Activated CD8-positive, alpha-beta memory T cell treated with anti-CD3 and anti-CD28 coated beads for 4 hours (primary cell): ENCODE measurements at places on chromosomes 4 and X.

DNA sequence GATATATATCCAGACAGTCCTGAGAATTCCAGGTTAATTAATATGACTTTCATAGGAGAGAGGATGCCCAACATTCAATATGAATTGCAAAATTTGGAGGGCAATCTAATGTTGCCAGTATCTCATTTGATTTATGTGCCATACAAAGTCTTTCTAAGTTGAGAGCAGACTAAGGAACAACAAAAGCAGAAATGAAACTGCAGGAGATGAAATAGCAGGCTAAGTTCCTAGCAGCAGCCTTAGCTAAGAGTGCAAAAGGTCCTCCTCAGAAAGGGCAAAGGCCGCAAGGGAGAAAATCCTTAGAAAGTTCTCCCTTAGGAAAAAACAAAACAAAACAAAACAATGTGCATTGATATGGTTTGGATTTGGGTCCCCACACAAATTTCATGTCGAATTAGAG lies 602.9 kb upstream of the HTR2C start:
- DNase-seq: no peak

- no peak for DNase-seq
These were observed 82.8 kb downstream of the CPZ start for GRCh38 chr4:8675383-8675782.

GRCh38 chrX:135009057-135009610 lies 13.2 kb downstream of the RTL8B start:
- DNase-seq: no peak

- no peak for DNase-seq
These were observed 37.9 kb upstream of the FSTL5 start for GRCh38 chr4:162201673-162202072.

DNA sequence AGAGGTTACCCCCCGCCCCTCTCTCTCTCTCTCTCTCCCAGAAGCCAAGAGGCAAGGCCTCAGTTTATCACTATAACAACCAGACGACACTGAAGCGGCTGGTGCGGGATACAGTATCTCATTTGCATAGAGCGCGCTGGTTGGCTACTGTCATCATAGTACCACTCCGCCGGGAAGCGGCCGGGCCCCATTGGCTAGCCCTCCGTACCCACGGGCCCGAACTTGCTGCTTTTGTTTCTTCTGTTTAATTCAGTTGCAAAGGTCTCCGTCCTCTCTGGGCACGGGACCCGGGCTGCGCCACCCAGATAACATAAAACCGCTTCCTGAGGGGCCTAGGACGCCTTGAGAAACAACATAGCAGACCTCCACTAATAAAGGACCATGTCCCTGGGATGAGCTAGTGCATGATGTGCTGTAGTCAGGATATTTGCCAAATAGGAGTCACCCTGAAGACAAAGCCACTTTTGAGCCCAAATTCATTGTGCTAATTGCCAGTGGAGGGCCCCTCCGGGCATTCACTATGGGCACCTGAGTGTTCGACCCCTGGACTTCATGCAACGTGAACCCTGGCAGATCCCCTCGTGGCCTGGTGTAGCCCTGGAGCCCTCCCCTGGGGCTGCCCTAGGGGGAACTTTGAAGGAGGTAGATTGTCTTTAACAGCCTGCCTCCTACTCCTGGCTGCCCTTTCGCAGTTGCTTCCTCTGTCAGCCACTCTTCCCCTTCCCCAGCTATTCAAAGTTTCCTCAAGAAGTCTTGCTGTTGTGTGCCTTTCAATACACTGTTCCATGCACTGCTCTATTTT lies at the start of gene PCYT1B:
PCYT1B (minus strand) TSS at position 91 of the 802 bp plus-strand sequence. CDS start 242 bp downstream, outside the sequence.
- DNase-seq: peak; percentile 22

DNA sequence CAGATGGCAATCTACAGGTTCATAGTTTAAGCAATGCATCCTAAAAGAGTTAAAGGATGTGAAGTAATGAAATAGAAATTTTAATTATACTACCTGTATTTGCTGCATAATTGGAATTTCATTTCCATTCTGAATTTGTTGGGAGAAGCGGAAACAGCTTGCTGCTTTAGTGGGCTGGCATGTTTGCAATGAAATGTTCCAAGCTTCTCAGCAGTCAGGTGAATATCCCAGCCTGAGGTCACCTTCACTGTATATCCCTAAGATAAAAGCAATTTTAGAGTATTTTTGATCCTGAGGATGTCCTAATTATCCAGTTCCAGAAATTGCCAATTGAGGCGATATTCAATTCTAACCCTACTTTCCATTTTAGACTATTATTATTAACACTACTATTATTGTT lies 136.1 kb upstream of the ARSJ start:
- no peak for DNase-seq

DNA sequence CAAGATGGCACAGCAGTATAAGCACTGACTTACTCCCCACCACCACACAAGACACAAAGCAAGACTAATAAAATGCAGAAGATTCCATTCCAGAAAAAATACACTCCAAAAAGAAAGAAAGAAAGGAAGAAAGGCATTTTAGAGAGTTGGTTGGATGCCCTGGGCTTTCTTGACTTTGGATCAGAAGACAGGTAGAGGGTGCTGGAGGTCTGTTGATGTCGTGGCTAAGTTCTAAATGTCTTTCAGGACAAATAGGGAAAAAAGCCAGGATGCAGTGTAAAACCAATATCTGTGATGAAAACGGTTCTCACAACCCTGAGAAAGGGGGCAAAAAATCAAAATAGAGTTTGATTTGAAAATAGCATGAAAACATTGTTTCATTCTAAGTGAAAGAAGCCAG lies 555.2 kb upstream of the PRKX start:
- no peak for DNase-seq

- no peak for DNase-seq
These were observed 1197.3 kb downstream of the TECRL start for GRCh38 chr4:63211776-63212479.

GRCh38 chr4:148289740-148290139 lies 152.5 kb downstream of the NR3C2 start:
- DNase-seq: no peak

- no peak for DNase-seq
These were observed 29.1 kb upstream of the BCORL1 start for GRCh38 chrX:129953334-129953648.

DNA sequence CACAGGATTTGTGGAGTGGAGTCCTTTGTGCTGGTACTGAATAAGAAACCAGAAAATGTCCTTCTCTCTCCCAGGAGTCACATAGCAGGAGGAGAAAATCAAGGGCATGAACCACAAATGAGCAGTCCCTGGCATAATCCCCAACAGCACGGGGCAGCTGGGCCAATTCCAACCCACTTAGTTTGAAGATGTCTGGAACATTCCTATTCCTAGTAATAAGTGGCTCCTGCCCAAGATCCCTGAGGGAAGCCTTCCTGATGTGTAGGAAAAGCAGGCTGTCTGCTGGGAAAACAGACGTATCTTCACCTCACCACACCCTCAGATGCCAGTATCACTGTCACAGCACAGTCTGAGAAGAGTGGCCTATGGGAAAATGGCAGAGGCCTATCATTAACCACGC lies 182.8 kb upstream of the MAP3K15 start:
- DNase-seq: no peak

DNA sequence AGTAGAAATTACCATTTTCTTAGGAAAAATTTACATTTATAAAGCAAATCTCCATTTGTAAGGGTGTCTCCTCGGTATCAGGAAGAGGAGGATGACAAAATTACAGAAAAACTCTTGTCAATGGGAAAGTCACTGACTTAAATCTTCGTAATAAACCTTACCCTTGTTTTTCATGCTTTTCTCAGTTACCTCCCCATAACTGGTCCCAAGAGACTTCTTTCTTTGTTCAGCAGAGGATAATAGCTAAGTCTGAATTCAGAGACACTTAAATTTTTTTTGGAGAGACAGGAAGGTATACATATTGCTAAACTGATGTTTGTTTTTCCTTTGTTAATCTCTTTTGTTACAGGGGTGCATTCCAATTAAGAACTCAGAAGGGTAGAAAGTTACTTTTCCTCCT lies 125.5 kb upstream of the JADE1 start:
- no peak for DNase-seq

DNA sequence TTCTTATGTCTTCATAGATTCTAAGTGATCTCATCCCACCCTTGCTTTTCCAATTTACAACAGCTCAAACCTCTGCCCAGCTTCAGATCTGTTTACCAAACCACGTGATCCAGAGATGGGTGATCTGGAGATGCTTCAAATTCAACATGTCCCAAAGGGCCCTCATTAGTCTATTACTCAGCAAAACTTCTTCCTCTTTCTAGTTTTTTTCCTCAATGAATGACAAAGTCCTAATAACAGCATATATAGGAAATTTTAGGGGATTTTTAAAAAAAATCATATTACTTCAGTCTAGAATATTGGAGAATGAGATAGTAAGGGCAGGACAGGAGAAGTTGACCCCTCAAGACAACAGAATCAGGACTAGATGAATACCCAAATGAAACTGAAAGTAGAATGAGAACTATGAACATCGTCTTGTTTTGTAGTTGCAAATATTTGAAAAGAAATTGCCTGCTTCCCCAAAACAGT lies 127.1 kb downstream of the CFAP299 start:
- no peak for DNase-seq

DNA sequence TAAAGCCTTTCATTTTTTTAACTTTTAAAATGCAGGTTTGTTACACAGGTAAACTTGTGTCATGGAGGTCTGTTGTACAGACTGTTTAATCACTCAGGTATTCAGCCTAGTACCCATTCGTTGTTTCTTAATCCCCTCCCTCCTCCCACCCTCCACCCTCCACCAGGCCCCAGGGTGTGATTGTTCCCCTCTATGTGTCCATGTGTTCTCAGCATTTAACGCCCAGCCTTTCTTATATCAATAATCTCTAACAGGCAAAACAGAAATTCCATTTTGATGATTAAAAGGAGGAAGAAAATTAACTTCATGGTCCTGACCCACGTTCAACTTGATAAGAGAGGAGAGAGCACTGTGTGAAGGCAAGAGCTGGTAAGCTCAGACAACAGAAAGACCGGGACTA lies 75.1 kb downstream of the TSPAN5 start:
- DNase-seq: no peak

DNA sequence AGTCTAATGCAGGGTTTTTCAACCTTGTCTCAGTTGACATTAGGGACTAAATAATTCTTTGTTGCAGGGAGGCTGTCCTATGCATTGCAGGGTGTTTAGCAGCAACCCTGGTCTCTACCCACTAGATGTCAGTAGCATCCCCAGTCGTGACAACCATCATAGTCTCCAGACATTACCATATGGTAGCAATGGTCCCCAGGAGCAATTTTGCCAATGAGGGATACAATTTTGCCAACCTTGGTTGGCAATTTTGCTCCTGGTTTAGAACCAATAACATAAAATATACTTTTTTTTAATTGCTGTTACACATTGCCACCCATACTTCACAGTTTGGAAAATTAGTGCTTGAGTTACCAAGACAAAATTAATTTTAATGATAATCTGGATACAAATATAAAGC lies 6.0 kb downstream of the EREG start:
- DNase-seq: no peak

GRCh38 chr4:44100456-44100855 lies 348.2 kb downstream of the KCTD8 start:
- no peak for DNase-seq

- no peak for DNase-seq
These were observed 131.7 kb downstream of the SPCS3 start for GRCh38 chr4:176451443-176451842.

DNA sequence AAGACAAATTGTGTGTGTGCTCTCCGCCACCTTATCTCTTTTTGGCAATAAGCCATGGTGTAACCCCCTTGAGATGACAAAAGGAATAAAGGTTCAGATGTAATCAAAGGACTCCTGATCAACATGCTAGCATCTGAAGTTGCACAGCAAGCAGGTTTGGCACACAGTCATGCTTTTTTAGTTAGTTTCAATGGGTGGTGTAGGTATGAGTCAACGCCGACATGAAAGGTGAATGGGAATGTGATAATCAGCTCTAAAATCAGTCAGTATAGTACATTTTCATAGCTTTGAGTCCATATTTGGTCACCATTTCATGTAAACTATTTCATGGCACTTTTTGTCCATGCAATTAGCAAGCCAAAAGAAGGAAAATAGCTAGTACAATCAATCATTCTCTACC lies 50.4 kb upstream of the ETNPPL start:
- no peak for DNase-seq

- no peak for DNase-seq
These were observed 275.2 kb downstream of the QDPR start for GRCh38 chr4:17236686-17237085.

DNA sequence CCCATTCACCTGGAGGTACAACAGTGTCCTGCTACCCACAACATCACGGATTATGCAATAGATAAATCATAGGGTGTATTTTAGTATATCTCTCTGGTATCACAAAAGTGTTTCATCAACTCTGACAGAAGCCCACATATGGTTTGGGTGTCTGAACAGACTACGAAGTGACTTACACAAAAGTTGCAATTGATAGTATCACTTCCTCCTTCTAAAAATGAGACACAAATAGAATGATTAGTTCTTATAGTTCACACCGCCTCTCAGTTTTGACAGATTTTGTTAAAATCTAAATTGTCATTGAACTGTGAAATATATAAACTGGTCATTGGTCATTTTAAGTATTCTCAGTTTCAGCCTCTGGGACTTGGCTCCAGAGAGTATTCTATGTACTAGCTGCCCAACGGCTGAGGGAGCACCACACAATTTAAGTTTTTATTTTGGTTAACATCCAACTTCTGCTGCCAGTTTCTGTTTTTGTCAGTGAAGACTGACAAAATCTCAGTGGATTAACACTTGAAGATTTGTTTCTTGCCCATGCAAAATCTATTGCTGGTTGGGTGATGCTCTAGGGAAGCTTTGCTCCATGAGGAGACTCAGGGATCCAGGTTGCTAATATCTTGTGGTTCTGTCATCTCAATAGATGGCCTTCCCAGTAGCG lies 113.8 kb upstream of the PUDP start:
- DNase-seq: no peak

DNA sequence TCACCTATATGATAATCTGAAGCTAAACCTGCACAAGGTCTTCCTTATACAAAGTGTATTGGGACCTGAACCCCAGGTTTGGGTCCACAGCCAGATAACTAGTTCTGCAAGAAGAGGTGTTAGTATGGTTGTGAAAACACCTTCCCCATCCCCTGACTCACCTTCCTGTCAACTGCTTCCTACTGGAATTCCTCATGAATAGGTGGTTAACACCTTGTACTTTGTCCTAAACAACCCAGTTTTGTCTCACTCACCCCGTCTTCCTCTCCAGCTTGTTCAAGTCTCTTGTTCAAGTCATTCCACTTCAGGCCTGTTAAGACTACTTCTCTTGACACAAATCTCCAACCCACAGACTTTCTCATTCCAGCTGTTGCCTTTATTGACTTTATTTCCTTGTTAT lies 45.5 kb downstream of the CCNG2 start:
- DNase-seq: no peak

DNA sequence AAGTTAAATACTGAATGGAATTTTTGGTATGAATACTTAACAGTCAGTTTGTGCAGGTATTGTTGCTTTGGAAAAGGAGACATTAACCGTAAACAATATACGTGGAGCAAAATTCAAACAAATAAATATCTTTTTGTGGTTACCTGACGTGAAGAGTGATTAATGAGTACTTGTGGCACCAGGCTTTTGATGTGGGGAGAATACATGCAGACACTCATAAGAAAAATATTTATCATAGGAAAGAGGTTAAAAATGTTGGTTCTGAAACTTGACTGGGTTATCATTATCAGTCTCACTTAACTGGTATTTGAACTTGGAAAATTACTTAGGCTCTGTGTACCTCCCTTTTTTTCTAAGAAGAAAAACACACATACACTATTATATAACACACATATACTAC lies 136.4 kb upstream of the NDST4 start:
- DNase-seq: no peak
